HFFc6 (cell line): ENCODE measurements at places on chromosomes 13 and 19. TPM values are rescaled to one million over a fixed set of nuclear protein-coding genes. Genes with fewer than 3 reads are reported as not detected.
A peak's percentile ranks its signal among the peaks of the same experiment; 100 is the strongest.

DNA sequence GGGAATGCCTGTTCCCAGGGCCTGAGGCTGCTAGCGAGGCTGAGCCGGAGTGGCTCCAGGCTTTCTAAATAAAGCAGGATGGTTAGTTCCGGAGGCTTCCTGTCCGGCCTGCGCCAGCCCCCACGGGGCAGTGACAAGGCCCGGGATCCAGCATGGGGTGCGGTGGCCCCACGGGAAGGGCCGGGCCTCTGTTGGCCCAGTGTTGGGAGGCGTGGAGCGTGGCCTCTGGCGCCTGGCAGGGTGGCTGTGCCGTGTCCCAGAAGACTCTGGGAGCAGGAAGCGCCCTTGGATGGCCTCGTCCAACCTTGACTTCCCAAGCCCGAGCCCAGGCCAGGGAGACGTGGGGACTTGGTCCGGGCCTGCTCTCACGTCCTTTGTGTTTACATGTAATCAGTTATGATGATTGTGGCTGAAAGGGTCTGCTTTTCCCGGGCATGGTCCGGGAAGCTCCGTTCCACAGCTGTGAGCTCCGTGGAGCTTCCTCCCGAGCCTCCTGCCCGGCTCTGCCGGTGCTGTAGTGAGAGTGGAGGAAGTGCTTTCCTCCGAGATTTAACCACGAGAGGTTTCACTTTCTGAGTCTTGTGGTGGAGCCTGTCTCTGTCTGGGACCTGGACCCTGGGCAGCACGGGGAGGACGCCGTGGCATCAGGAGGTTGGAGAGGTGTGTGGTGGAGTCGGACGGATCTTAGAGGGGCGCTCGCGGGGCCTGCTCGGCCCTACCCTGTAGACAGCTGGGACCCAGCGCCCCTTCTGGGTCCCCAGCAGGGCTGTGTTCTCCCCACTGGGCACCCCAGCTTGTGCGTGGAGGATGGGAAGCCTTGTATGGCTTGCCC, 4.6 kb downstream of the GNA11 start:
- no peak for DNase-seq

- DNase-seq: no peak
Measured at GRCh38 chr19:29538146-29538545, 12.4 kb downstream of the VSTM2B start.

The KCNJ14 gene
- 0.40 and 0.78 TPM in 2 replicates for total RNA-seq

GRCh38 chr19:46115396-46116106, 8.9 kb downstream of the IGFL3 start:
- peak; percentile 64 for DNase-seq

GRCh38 chr13:88744289-88744688, 1073.1 kb downstream of the SLITRK5 start:
- DNase-seq: no peak

- no peak for DNase-seq
Measured at GRCh38 chr19:403221-404027, 5.5 kb downstream of the C2CD4C start.

DNA sequence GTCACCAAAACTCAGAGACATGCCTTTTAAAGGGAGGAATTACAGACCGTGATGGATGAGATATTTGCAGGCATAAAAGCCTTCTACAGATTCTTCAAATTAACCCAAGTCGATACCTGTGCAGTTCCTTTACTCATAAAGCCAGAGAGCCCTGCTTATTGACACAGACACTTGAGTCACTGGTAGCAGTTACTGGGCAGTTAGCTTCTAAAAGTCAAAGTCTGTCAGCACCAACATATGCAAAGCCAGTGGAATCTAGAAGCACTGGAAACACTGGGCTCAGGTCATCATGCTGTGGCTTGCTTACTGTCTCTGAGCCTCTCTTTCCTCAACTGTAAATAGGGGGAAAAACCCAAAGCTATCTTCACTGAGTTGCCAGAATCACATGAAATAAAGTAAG, 25.7 kb upstream of the LRCH1 start:
- DNase-seq: no peak

DNA sequence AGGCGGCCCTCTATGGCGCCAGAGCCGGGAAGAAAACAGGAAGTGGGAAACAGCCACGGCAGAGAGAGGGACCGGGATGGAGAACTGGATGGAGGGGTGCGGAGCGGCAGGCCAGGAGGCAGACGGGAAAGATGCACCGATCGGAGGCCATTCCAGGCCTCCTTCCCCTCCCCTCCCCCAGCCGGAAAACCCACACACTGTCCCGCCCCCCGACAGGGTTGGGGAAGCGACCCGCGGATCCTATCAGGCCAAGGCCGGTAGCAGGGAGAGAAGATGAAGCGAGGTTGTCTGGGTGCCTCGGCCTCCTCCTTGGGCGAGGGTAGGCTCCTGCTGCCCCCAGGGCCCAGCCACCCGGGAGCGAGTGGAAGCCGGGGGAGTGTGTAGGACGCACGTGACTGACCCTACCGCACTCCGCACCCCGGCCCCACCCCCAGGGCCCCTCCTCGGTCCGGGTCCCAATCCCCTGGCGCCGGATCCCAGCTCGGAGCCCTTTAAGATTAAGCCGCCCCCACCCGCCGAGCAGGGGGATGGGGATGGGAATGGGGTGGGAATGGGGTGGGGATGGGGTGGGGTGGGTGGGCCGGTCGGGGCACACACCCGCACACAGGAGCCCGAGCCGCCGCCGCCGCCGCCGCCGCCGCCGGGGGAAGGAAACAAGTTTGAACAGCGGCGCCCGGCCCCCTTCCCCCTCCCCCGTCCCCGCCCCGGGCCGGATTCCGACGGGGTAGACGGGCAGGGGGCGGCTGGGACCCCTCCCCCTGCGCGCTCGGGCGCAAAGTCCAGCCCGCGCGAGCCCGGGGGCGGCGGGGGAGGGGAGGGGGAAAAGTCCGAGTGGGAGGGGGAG, 1.5 kb downstream of the ERF start:
- peak; percentile 44 for DNase-seq

DNA sequence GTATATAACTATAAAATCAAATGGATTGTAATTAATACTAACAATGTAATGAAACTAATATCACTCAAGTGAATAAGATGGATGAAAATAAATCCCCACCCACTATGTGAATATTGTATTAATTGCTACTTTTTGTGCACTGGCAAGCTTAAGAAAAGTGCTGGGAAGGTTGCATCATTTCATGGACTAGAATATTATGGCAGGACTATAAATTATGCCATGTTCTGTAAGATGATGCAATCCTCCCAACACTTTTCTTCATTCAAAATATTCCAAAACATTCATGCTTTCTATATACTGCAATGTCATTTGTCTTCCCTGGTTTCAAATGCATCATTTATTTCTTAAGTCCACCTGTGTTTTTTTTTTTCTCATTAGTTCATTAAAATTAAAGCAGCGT, 457.6 kb upstream of the GPC6 start:
- no peak for DNase-seq
